ENCODE measurements at places on chromosomes 3 and 15.

GRCh38 chr3:197458179-197458707 lies 97.5 kb downstream of the BDH1 start:
- DNase-seq: peak; percentile 38

DNA sequence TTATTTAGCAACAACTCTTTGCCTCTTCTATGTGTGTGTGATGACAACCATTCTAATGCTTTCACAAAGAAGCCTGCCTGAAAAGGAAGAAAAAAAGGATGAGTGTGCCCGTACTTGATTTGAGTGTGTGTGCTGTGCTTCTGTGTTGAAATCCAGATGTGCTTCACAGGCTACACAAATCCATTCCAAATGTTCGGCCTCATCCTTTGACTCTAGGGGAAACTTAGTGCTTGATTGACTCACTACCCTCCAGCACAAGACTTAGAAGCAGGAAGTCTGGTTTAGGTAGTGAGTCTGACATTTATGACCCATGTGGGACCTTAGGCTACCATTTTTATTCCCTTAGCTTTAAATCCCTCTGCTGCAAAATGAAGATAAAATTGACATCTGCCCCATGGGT lies 108.8 kb upstream of the PLAAT1 start:
- no peak for DNase-seq

DNA sequence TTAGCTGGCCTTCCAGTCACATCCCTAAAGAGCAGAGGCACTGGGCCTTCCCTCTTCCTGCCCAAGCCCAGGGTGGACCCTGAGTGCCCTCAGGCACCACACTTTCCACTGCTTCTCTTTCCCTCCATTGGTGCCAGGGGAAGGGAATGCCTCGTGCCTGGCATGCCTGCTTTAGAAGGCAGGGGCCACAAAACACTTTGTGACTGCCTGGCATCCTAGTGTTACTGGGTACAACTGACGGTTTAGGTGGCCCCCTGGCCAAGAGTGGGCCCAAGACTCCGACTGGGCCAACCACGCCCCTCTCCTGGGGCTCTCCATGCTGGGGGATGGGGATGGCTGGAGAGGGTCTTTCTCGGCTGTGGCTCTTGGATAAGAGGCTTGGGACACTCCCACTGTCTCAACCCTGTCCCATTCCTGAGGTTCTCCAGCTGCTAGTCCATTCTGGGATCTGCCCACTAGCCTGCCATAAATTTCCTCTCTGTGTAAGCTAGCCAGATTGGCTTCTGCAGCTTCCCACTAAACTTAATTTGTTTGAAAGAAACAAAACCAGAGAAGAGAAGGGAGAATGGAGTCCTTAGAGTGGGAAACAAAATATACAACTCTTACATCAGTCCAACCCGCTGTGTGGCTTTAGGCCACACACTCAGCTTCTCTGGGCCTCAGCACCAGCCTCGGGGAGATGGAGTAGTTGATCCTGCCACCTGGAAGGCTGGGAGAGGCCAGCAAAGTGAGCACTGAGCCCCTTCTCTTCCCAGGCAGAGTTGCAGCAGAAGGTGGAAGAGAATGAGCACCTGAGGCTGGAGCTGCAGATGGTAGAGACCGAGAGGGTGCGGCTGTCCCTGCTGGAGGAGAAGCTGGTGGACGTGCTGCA lies 24.1 kb upstream of the GP9 start:
- no peak for DNase-seq

GRCh38 chr15:51493892-51494291 lies 128.7 kb downstream of the DMXL2 start:
- DNase-seq: no peak

DNA sequence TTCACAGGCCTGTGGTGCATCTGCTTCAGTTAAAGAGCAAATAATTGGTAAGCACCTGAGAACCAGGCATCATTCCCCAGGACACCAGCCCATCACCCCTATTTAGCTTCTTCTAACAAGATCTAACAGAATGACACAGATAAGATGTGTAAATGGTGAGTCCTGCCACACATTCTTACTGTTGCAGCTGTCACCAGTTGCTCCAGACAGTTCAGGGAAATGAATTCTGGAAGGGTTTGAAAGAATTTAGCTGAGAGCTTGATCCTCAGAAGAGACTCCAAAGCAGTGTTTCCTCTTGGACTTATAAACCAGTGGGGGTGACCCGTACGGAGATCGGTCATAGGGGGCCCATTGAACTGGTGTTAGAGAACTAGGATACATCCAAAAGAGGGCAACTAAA lies 238.0 kb downstream of the MEX3B start:
- no peak for DNase-seq

- DNase-seq: no peak
Observed at GRCh38 chr3:31472479-31473390, 60.0 kb upstream of the STT3B start.

- peak; percentile 10 for DNase-seq
Observed at GRCh38 chr3:100634493-100635272, 25.3 kb downstream of the ADGRG7 start.

- no peak for DNase-seq
Observed at GRCh38 chr3:20194793-20195460, 8.9 kb upstream of the SGO1 start.

DNA sequence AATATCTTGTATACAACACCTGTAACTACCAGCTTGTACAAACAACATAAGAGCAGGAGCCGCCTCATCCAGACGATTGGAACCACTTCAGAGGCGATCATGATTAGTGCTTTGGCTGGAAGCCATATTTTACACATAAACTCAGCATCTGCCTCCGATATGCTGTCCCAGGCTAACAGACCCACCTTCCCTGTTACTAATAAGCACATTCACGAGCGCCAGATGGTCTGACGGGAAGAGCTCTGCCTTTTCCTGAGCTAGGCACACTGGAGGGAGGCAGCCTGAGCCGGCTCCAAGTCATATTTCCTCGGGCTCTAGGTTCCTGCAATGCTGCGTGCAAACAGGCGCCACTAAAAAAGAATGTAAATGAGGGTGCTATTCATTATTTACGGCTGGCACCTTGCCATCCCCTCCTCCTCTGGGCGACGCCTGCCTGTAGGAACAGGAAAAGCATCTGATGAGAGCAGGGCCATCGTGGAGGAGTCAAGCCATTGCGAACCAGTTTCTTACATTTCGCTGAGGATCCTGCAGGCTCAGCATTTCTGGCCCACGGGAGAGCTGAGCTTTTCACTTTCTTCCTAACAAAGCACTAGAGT lies 98.2 kb downstream of the ANXA2 start:
- no peak for DNase-seq

- no peak for DNase-seq
Observed at GRCh38 chr3:18127859-18128681, 297.1 kb downstream of the SATB1 start.

GRCh38 chr15:59294574-59295260 lies 78.0 kb downstream of the MYO1E start:
- no peak for DNase-seq

GRCh38 chr15:73786538-73786937 lies 33.4 kb upstream of the INSYN1 start:
- no peak for DNase-seq

GRCh38 chr15:48084759-48085590 lies 35.8 kb upstream of the SLC24A5 start:
- no peak for DNase-seq

DNA sequence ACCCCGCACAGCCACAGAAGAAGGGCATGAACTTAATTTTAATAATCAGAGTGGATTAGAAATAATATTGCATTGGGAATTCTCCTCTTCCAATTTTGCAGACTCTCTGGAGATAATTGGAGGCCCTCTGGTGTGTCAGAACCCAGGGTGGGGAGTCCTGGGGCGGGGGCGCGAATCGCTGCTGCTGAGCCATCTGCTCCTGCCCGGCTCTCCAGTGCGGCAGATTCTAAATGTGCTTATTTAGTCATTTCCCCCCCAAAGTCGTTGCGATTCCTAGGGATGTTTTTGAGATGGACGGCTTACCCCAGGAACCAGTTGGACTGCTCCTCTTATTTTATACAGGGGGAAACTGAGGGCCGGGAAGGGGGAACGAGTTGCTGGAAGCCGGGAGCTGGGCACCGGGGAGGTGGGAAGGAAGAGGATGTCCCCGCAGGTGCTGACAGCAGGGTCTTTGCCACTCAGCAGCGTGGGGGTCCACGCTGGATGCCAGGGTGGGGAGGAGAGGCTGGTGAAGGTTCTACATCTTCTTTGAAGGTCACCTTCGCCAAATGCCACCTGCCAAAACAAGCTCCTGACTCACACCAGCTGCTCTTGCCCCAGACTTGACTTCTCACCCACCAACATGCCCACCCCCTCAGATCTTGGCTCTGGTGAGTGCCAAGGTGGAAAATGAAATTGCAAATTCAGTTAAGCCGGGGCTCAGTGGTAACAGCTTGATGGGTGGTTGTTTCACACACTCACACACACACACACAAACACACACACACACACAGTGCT lies 91.3 kb upstream of the PRR23E start:
- DNase-seq: no peak

DNA sequence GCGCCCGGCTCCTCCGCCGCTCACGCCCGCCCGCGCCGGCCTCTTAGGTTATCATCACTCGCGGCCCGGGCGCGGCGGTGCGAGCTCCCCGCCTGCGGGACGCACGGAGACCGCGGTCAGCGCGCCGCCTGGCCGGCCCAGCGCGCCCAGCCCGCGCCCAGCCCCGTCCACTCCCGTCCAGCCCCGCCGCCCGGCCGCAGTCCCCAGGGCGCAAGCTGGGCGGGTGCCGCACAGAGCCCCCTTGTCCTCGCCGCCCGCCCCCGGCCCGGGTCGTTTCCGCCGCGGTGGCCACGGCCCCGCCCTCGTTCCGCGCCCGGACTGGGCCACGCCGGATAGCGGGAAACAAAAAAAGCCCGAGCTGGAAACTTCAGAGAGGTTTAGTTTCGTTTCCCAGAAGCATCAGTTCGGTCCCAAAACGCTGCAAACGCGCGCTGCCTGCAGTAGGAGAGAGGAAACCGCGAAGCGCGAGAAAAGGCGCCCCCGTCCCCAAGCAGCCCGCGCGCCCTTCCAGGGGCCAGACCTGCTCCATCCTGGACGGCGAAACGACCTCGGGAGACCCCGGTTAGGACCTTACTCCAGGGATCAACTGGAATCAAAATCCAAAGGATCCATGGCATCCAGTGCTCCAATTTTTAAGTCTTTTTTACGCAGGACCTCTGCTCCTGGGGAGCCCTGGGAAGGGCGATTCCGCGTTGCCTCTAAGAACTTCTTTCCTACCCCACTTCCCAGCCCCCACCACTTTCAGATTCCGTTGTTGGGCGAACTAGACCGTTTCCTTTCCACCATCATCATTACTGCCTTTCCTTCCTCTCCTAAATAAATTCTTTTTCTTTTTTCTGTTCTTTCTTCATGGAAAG lies at the start of gene ATP10A:
TSS of gene ATP10A (minus strand) at position 217 of the 857 bp plus-strand sequence. CDS start 231 bp downstream, outside the sequence.
- DNase-seq: peak; percentile 63

GRCh38 chr3:7749931-7750695 lies 751.5 kb upstream of the LMCD1 start:
- DNase-seq: no peak

DNA sequence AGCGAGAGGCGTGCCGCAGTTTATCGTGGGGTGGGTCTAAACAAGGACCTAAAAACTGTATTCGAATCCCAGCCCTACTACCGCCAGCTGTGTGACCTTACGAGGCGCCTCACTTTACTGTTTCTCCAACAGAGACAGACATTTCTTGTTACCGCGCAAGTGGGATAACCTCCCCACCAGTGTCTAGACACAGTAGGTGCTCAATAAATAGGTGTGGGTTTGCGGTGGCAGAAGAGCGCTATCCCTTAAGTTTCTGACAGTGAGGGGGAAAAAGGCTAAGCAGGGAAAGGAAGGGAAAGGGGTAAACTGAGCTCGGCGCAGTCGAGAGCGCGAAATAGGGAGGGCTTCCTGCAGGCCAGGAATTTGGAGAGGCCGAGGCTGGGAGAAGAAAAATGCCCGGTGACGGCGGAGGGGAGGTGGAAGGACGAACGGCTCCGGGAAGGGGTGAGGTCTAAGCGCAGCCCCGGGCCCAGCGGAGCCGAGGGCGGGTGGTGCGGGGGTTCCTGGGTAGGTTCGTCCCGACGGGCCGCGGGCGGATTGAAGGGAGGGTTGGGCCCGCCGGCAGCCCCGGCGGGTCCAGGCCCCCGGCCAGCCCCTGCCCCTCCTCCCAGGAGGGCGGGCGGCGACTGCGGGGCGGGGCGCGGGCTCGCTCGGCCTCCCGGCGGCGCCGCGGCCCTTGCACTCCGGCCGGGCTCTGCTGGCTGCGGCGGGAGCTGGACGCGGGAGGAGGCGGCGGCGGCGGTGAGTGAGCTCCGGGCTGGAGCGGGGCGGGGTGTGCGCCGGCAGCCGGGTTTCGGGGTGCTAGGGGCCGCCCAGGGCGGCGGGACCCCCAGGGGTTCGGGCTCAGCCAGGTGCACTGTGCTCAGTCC lies at the start of gene CGNL1:
TSS of gene CGNL1 (plus strand) at position 679 of the 869 bp plus-strand sequence. CDS start 61,495 bp downstream, outside the sequence.
- DNase-seq: no peak

- DNase-seq: no peak
Observed at GRCh38 chr3:80533553-80533952, 765.8 kb upstream of the ROBO1 start.

- no peak for DNase-seq
Observed at GRCh38 chr3:244041-244440, 47.5 kb downstream of the CHL1 start.

DNA sequence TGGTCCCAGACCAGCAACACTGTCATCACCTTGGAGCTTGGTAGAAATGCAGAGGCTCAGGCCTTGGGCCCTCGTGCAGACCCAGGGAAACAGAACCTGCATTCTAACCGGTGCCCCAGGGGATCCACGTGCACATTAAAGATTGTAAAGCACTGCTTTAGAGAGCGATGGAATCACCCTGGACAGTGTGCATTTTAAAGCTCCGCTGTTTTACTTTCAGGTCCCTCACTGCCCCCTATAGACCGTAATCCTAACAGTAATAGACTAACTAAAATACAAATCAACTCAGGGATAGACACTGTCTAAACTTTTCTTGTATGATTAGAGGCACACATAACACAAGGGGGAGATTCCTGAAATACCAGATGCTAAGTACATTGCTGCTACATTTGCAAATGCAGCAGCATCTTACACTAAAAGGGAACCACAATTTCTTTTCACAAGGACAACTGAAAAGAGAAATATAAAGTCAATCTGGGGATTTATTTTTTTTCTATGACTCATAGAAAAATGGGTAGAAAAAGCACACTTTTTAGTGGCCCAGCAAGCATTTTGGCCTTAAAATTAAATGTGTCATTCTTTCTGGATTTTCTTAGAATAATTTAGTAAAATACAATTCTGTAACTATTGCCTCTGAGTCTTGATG lies 10.5 kb upstream of the SH3GL3 start:
- no peak for DNase-seq
